ENCODE measurements at places on chromosomes 11 and 22.

GRCh38 chr11:109996060-109996459, 97.1 kb upstream of the ZC3H12C start:
- no peak for DNase-seq

DNA sequence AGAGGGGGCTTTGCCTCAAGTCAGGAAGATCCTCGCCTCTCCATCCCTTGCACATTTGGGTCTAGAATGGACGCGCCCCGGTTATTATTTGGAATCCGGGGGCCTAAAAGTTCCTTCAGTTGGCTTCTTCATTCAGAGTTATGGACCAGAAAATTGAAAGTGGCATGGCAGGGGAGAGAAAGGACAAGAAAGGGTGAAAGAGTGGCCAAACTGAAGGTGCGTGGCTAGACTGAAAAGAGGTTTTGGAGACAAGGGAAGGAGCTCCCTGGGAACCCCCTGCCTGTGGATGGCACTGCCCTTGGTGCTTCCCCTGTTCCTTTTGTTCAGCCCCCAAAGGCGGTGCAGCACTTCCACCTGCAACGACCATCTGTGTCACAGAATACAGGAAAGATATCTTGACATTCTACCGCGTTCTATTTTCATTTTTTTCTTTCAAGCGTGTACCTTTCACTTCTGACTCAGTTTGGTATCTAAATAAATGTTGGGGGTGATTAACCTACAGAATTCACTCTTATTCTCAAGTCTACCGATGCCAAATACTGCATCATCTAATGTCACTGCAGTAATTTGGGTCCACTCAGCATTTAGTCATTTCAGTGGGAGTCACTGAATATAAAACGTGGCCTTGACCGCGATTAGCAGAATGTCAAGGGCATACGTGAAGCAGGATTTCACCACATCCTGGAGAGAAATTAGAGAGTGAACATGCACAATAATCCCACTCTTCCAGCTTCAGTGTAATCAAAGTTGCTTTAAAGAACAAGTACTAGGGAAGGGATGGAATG, 88.1 kb upstream of the ARHGAP32 start:
- DNase-seq, result no peak

- DNase-seq, result no peak
Observed at GRCh38 chr11:68598816-68599653, 85.3 kb upstream of the GAL start.

GRCh38 chr22:17897426-17897825, 123.2 kb upstream of the BID start:
- DNase-seq, result no peak

DNA sequence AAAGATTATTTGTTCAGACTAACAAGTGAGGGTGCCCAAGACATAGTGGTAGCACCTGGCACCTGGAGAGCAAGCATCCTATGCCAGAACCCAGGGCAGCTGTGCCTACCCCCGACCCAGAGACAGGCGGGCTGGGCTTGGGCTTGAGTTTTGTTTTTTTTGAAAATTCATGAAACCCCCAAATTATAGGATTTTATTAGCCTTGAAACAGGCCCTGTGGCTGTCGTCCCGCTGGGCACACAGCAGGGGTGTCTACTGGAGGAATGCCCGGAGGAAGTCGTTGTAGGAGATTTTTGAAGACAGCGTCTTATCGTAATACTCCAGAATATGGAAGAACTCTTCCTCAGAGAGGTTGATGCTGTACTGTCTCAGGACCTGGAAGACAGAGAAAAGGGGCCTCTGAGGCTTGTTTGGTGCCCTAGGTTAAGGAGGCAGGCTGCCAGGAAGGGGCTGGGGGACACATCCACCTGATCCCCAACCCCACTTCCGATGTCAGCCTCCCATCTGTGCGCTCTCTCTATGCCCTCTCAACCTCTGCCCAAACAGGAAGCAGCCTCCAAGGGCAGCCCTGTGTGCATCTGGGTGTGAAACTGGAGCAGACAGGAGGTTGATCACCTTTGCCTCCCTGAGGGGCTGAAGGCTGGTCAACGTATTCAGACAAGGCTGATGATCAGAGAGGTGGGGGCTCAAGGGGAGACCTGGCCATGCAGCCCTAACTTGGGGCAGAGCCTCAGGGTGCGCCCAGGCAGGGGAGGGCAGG, 117.0 kb downstream of the MPPED1 start:
- DNase-seq, result no peak

DNA sequence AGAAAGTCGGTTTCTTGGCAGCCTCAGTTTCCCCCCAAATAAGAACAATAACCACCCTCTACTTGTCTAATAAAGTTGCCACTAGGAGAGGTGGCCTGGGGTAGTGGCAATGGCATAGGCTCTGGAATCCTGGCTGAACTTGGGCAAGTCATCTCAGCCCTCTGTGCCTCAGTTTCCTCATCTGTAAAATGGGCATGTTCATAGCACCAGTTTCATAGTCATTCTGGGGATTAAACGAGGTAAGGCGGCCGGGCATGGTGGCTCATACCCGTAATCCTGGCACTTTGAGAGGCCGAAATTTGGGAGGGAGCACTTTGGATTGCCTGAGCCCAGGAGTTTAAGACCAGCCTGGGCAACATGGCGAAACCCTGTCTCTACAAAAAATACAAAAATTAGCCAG, 63.0 kb downstream of the SGSM1 start:
- no peak for DNase-seq

DNA sequence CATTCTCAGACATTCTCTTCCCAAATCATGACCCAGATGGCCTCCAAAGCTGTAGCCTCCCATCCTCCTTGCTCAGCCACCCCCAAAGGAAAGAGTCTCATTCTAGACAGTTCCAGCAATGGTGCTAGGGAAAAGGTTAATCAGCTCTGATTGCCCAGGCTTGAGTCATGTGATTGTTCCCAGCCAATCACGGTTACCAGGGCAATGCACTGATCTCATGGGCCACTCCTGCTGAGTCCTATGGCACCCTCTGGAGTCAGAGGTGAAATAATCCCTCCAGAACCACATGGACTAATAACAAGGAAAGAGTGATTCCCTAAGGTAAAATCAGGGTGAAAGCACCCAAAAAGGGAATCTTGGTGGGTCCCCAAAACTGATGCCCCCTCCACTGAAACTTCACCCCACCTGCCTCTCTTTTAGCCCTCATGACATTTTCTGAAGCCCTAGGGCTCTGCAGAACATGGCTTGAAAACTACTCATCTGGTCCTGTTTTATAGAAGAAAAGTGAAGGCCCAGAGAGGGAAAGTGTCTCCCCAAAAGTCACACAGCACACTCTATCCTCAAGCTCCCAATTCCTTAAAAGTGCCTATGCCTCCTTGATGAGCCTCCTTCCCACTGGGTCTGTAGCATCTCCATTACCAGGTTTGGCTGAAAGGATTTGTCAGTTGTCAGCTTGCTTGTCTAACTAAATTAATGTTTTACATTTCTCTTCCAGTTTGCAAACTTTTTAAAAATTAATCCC, 203.7 kb downstream of the MN1 start:
- DNase-seq, result no peak

- no peak for DNase-seq
Observed at GRCh38 chr11:134030853-134031252, 38.0 kb upstream of the JAM3 start.

DNA sequence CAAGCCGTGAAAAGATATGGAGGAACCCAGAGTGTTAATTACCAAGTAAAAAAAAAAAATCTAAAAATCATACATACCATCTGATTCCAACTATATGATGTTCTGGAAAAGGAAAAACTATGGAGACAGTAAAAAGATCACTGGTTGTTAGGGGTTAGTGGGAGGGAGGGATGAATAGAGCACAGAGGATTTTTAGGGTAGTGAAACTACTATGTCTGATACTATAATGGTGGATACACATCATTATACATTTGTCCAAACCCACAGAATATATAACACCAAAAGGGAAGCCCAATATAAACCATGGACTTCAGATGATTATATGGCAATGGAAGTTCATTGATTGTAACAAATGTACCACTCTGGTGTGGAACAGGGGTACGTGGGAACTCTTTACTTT, 74.1 kb downstream of the ENTHD1 start:
- no peak for DNase-seq

GRCh38 chr11:127126986-127127385, 126.4 kb upstream of the KIRREL3 start:
- no peak for DNase-seq

DNA sequence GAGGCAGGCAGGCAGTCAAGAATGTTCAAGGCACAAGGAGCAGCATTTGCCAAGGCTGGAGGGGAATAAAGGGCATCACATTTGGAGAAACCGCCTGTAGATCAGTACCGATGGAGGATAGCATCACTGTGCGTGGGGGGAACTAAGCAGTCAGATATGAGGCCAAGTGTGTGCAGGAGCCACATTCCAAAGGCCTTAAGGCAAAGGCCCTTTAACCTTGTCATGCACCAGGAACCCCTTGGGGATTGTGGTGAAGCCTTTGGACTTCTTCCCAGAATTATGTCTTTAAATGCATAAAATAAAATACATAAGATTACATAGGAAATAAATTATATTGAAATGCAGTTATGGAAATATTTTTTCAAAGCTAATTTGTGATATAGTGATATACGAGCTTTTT, 532.1 kb downstream of the BUD13 start:
- no peak for DNase-seq

- no peak for DNase-seq
Observed at GRCh38 chr11:72702096-72702495, 27.9 kb upstream of the PDE2A start.

DNA sequence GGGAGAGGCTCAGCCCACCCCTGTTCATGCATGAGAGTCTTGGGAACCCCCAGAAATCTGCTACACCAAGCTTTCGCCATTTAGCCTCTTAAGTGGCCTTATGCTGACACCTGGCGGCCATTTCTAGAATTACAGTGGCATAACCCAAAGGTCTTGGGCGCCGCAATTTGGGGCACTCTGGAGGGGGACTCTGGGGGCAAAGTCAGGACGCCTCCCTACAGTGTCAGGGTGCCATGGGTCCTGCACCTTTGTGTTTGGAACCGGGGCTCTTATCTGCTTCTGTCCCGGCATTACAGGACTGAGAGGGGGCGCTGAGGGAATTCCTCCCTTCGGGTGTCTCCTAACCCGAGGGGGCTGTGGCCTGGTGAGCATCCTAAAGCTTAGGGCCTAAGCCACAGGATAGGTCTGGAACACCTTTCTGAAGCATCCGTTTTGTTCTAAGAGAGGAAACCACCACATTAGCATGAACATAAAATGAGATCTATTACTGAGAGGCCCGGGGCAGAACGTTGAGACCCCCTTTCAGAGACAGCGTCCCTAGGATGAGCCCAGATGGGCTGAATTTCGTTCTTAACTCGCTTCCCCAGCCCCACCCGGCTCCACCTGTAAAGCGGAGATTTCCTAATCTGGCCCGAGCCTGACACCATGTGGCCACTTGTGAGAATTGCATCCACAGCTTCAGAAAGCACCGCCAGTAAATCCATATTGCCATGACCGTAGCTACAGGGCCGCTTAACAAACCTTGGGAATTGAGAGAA, 9.3 kb downstream of the INS start:
- no peak for DNase-seq

DNA sequence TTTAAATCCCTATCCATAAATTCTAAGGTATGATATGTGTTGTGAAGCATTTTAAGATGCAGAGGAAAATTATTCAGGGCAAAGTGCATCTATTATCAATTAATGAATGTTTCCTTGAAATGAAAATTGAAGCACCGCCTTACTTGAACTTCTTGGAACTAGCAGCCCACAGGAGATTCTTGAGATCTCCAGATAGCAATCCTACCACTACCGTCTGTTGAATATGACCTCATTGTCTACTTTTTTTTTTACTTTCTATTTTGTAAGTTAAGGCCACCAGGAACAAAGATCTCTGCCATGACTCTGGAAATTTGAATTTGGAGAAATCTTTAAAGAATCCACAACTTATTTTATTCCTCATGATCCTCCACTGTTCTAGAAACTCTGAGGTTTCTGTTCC, 808.7 kb downstream of the KCNA4 start:
- DNase-seq, result no peak

GRCh38 chr22:38240734-38241252, 32.0 kb downstream of the TMEM184B start:
- DNase-seq, result no peak

GRCh38 chr11:69535908-69536307, 54.4 kb downstream of the LINC01488 start:
- DNase-seq, result no peak

GRCh38 chr11:35146074-35146521, 7.1 kb downstream of the CD44 start:
- no peak for DNase-seq

DNA sequence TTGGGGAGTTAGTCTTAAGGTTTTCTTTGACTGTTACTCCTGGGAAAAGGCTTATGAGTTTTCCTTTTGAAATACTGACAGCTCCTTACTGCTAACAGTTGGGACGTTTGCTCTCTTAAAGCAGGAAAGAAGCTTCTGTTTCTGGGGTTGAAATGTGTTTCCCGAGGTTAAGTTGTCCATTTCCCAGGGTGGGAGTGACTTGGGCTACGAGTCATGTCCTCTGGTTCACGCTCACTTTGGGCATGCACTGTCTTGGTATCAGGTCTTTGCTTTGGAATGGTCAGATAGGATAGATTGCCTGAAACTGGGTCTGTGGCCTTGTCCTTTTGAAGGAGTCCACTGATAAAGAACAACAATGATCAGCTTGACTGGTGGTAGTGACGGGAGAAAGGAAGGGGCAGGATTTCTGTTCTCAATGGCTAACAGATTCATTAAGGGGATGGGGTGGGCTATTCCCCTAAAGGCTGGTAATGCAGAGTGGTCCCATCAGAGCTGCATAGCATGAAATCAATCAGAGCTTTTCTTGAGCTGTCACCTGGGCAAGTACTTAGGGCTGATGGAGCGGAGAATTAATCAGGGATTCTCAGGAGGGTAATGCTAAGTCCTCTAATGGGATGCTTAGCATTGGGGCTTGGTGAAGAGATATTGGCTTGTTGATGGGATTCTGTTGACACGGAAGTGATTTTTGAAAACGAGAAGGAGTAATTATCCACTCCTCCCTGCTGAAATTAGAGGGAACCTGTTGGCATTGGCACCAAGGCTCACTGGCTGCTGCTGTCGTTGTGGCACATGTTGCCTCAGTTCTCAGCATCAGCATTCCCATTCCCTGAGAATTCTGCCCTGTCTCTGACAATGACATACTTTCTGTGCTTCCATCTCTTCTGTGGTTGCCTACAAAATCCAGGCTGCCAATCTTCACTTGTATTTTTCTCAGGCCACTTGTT, 81.6 kb downstream of the TEAD1 start:
- no peak for DNase-seq
